ENCODE measurements at places on chromosomes 12 and 14.

GRCh38 chr14:54698501-54698900 lies 131.6 kb downstream of the SAMD4A start:
- no peak for DNase-seq

- DNase-seq = no peak
Observed at GRCh38 chr12:29563636-29564035, 66.2 kb upstream of the OVCH1 start.

DNA sequence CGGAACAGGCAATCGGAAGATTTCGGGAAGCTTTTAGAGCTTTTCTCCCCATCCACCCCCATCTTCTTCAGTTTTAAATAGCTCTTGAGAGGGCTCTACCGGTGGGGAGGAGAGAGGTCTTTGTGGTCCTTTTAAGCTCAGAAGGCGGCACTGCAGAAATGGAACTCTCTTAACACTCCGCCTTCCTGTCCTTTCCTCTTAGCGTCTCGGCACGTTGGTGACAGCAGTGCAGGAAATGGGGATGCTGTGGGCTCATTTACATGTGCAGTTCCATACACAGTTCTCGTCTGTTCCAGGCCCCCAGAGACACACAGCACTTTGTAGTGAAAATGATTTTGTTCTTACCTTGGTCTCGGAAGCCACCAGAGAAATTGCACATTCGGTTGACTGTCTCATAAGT lies 50.4 kb upstream of the RIN3 start:
- no peak for DNase-seq

GRCh38 chr14:58825606-58826005 lies 187.8 kb downstream of the DACT1 start:
- no peak for DNase-seq

- no peak for DNase-seq
Observed at GRCh38 chr12:49649445-49649844, 26.1 kb downstream of the PRPF40B start.

DNA sequence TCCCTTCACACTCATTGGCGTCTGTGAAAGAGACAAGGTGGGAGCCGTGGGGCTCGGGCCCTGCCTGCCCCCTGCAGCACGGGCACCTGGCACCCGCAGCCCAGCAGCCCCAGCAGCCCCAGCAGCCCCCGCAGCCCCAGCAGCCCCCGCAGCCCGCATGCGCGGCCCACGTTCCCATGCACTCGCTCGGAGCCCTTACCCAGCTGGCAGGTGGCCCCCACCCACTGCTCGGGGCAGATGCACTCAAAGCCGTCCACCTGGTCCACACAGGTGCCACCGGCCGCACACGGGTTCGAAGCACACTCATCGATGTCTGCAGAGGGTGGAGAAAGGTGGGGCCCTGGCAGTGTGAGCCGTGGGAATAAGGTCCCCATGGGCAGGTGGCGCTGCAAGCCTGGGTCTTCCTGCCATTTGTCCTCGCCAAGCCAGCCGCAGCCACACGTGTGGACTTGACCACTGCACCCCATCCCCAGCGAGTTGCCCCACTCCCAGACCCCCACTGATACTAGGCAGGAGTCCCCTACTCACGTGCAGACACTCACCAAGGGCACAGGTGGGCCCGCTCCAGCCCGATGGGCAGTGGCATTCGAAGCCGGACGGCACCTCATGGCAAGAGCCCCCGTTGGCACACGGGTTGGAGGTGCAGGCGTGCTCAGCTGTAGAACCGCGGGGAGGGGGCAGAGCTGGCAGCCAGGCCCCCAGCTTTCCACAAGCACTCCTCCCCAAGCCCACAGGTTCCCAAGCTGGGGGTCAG lies 17.3 kb downstream of the JAG2 start:
- DNase-seq = no peak

- no peak for DNase-seq
Observed at GRCh38 chr12:96872961-96873360, 34.1 kb upstream of the NEDD1 start.

- DNase-seq = no peak
Observed at GRCh38 chr12:120821878-120822277, 82.3 kb downstream of the SPPL3 start.

GRCh38 chr12:109609342-109609741 lies 35.7 kb downstream of the MVK start:
- no peak for DNase-seq

DNA sequence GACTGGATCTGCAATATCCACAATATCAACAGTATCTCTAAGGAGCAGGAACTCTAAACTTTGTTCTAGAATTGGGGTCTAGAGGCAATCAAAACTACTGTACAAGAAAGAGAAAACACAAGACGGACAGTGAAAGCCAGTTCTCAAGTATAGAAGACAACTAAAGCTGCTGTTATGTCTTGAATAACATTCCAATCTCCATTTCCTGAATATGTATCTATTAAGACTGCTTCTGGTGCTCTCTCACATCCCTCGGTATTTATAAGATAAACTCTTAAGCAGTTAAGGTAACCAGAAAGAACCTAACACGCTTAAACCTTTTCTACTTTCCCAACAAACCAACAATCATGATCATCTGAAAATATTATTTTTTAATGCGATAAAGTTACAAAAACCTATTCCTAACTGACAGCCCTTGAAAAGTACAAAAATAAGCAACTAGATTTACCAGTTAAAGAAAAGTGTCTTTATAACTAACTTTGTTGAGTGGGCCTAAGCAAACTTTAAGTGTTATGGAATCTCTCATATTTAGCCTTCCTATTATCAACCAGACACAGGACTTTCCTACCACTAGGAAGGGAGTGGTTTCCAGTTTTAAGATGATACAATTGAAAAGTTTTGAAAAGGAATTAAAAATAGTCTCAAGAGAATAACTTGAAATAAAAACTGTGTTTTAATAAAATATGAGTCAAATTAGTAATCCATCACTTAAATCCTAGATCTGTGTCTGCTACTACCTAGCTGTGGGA lies 30.7 kb downstream of the NUMB start:
- no peak for DNase-seq

GRCh38 chr12:78563826-78564225 lies 300.7 kb upstream of the SYT1 start:
- no peak for DNase-seq

- DNase-seq = no peak
Observed at GRCh38 chr14:50961605-50962221, 17.4 kb upstream of the PYGL start.

GRCh38 chr12:84803661-84804060 lies 108.9 kb downstream of the SLC6A15 start:
- DNase-seq = no peak

- no peak for DNase-seq
Observed at GRCh38 chr12:64070454-64070853, 151.6 kb downstream of the KICS2 start.

DNA sequence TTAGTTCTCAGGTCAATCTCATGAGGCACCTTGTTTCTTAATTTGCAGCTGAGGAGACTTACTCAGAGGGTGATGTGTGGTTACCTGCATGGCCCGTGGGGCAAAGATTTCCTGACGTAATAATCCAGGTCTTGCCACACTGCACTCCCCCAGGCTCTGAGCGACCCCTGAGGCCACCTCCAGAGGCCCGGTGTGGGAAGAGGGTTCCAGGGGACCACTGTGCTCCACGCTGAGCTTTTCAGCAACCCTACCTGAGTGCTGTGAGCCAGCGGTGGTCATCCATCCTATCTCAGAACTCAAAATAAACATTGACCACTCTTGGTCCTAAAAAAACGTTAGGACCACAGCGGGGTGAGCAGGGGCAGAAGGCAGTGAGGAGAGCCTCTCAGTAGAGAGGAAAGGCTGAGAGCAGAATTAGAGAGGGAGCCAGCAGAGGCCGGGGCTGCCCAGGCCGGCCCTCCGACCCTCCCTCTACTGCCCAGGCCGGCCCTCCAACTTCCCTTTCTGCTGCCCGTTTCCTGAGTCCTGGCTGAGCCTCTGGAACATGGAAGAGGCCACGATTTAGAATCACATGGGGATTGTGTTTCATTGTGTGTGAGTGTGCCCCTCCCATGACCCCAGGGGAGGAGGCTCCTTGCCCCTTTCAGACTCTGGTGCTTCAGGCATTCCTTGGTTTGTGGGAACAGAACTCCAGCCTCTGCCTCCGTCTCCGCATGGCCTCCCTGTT lies 188.2 kb upstream of the DIO3 start:
- no peak for DNase-seq

- no peak for DNase-seq
Observed at GRCh38 chr12:54197010-54197409, 8.2 kb upstream of the SMUG1 start.

GRCh38 chr12:80648881-80649280 lies 58.6 kb upstream of the MYF6 start:
- no peak for DNase-seq

DNA sequence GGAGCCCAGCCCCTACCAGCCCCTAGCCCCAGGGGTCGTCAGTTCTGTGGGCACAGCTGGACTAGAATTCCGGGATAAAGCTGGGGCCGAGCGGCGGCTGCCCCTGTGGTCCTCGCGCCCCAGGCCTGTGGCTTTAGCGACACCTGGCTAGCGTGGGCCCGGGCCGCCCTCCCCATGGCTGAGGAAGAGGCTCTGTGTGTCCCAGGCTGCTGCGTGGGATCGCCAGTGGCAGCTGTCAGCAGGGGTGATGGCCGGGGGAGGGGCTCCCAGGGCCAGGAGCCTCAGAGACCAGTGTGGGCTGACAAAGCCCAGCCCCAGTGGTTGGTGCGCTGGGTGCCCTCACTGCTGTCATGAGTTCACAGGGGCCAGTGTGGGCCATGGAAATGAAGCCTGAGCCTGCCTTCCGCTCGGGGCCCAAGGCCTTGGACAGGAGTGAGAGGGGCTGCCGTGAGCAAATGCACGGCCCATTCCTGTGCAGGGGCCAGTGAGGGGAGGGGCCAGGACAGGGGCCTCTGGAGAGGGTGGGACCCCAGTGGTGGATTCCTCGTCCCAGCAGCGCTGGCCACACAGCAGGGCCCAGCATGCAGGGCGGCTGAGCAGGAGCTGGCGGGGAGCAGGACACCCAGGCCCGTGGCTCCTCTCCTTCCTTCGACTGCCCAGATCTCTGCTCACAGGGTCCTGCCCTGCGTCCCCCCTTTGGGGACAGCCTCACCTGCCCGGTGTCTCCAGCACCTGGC lies 11.4 kb downstream of the FBRSL1 start:
- DNase-seq = no peak

GRCh38 chr12:64946132-64946829 lies 121.8 kb downstream of the TBC1D30 start:
- DNase-seq = no peak

DNA sequence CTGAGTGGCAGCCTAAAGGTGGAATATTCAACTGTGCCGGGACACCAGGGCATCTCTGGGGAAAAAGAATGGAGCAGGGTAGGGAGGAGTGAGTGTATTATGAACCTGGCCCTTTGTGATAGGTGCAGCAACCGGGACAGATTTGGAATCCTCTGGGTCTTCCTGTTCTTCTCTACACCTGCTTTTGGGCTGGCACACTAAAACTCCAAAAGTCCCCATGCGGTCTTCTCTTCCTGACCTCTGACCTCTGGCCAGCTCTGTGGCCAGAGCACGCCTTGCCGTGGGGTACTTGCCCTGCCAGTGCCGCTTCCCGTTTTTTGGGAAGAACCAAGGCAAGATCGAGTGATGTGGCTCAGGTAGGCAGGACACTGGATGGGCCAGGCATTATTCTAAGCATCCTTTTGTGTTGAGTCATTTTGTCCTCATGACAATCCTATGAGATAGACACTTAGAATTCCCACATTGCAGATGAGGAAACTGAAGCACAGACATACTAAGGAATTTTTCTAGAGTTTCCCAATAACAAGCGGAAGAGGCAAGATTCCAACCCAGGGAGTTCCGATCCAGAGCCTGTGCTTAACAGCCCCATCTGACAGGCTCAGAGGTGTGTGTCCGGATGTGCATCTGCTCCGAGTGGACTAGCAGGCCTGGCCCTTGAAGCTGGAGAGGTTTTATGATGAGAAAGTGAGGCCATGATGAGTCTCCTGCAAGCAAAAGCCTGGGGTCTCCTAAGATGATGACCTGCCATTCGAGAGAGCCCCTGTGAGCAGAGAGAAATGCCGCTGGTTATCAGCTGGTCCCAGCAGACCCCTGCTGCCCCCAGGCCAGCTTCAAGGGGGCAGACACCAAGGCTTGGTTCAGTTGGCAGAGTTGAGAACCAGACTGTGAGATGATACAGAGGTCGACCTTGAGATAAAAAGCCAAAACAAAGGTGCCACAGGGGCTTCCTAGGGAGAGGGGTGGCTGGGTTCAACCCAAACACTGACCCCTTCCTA lies 67.9 kb upstream of the ESRRB start:
- no peak for DNase-seq

Measured in stimulated activated CD4-positive, alpha-beta T cell treated with anti-CD3 and anti-CD28 coated beads, Interleukin-2, amount 100 ng/mL, for 24 hours (primary cell).